ENCODE measurements at places on chromosomes 11 and 22. TPM values are rescaled to one million over a fixed set of nuclear protein-coding genes. Genes with fewer than 3 reads are reported as not detected.

Gene RFPL1
- total RNA-seq: not detected

DNA sequence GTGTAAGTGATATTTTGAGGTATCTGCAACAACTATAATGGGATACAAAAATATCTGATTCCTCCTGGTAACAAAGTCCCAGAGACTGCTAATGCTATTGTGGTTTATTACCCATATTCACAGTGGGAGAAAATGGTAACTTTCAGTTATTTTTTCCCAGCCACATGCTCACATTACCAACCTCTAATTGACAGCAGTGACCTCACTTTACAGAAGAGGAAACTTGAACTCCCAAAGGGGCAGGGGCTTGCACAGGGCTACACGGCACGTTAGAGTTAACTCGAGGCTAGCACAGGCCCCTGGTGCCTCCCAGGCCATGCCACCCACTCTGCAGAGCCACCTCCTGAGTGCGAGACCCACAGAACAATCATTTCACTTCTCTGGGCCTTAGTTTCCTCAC lies 132.4 kb downstream of the TENM4 start:
- DNase-seq: no peak

- DNase-seq: no peak
These were observed 802.5 kb downstream of the DLG2 start for GRCh38 chr11:84824624-84825023.

DNA sequence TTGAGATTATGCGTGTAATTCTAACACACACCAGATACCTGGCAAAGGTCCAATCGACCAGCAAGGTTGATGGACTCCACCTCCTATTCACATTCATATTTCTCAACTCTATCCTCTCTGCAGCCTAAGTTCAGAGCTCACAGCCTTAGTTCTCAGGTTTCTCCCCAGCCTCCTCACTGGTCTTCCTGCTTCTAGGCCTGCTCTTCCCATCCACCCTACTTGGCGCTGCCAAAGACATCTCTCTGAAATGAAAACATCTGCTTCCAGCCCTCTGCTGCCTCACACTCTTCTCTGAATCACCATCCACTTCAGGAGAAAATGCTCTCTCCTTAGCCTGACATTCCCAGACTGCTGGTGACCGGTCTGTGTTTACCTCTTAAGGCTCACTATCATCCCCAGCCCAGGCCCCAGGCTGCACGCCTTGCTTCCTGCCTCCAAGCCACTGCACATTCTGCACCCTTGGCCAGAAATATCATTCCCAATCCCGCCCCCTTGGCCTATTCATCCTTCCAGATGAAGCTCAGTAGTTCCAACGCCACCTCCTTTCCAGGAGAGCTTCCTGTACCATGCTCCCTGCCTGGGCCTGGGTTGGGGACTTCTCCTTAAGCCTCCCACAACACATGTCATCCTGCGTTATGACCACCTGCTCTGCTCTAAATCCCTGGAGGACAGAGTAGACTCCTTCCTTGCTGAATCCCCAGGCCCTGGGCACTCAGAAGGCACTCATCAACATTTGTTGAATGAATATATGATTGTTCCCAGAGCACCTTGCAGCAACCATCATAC lies 3.5 kb downstream of the ARRB1 start:
- no peak for DNase-seq

Data from B cell (primary cell).